ENCODE measurements at places on chromosomes 1 and 21.
A peak's percentile ranks its signal among the peaks of the same experiment; 100 is the strongest.

DNA sequence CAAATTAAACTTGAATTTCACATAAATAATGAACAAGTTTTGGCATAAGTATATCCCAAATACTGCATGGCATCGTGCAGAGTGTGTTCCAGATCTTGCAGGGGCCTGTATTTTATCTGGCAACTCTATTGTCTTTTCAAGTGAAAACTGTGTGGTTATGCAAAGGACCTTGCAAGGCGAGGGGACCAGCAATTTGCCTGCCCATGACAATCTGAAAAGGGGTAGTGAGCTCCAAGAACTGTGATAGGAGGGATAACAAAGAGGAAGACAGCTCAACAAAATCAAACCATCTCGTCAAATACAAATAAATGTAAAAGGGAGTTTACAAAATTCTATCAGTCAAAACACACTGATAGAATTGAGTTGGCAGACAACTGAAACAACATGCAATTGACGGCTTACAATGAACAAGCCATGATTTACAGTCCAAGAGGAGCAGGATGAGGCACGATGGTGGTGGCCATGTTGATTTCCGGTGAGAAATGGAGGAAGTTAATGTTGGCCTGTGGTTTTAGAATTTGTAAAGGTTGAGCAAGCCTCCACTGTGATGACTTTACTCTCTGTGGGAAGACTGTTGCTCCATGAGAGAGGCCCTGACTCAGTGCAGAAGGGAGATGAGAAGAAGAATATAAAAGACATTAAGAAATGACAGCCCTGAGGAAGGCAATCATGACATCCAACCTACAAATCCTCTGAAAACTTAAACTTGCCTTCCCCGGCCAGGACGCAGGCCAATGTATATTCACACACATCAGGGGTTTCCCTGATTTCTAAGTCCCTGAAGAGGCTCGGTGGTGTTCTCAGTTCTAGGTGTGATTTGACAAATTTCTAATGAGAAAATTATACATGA is 132.2 kb downstream of the ADSS2 start:
- DNase-seq, result no peak

DNA sequence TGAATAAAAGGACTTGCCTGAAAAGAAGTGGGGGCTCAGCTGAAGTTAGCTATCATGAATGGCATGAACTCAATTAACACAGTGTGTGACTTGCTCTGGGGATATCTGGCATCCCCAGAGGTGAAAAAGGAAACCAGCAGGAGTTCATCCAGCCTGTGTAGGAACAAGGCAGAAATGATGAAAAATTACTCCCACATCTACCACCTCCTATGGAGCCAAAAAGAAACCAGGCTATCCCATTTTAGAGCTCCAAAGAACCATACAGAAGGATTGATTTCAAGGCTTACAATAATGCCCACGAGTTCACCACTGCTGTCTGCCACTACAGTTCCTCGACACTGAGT is 25.3 kb downstream of the TP53BP2 start:
- no peak for DNase-seq

DNA sequence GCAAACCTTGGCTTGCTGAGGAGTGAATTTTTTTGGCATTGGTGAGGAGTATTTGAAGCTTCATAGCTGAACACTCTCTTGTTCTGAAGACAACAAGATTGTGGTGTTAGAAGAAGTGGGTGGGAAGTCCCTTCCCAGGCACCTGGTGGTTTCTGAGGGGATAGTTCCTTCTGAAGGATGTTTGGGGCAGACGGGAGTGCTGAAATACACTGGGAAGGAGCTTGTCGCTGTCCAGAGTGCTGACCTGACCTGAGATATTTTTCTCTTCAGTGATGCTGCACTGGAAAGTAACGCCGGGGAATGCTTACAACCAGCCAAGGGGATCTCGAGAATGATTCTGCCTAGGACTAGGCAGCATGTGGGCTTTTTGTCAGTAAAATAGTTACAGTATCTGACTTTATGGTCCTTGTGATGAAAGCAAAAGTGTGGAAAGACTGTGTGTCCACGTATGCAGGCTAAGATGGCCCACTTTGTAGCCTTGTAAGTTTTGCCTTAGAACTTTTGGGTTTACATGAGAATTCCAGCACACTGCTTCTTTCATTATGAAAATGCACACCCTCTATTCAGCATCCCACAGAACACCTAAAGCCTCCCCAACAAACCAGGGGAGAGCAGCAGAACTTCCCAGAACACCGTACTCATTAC is 33.1 kb upstream of the NFASC start:
- peak; percentile 58 for DNase-seq

DNA sequence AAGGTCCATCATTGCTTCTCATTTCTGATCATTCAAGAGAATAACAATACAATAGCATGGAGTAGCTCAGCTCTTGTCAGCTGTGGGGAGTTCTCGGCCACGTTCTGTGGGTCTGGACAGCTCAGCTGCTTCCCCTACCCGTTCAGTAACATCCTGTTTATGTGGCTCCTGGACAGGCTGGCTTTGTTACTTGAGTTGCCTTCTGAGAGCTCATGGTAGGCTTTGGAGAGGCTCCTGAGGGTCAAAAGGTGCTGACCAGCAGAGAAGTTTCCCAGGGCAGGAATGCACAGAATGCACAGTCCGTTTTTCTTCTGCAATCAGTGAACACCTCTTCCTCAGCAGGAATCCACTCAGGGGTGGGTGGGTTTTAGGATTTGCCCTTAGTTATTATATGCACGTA is 36.0 kb downstream of the KAZN start:
- no peak for DNase-seq

DNA sequence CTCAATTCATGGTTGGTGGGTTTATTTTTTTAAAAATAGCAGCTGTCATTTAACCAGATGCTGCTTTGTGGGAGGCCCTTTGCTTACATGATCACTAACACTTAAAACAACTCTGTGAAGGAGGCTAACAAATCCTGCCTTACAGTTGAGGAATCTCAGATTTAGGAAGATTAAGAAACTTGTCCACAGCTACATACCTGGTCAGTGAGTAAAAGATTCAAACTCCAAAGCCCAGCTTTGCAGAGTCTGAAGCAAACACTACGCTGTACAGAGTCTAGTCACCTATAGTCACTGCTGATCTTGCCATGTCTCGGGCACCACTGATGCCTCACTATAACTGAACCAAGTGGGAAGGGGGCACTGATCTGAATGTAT is 535.4 kb downstream of the SMYD3 start:
- no peak for DNase-seq

All from A549 (cell line).